Activated naive CD4-positive, alpha-beta T cell (primary cell): ENCODE measurements at places on chromosomes 3 and 15.

- no peak for DNase-seq
Measured at GRCh38 chr3:188448813-188449212, 294.9 kb downstream of the LPP start.

GRCh38 chr3:25820366-25820765 is 30.5 kb downstream of the OXSM start:
- DNase-seq, result no peak

DNA sequence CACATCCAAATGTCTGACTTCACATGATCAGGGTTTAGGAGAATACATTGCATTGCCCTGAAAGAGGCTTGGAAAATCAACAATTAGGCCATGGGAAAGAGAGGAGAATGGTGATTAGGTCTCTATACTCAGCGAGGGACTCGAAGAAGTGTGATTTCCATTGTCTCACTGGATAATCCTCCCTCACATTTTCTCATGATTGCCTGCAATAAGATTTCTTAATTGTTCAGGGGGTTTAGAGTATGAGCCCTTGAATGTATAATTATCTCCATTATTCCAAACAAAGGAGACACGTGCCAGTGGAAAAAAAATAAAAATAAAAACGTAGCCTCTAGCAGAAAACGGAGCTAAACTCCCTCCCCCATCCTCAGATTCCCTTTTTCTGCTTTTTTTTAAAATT is 173.2 kb downstream of the TPRG1 start:
- DNase-seq, result no peak

DNA sequence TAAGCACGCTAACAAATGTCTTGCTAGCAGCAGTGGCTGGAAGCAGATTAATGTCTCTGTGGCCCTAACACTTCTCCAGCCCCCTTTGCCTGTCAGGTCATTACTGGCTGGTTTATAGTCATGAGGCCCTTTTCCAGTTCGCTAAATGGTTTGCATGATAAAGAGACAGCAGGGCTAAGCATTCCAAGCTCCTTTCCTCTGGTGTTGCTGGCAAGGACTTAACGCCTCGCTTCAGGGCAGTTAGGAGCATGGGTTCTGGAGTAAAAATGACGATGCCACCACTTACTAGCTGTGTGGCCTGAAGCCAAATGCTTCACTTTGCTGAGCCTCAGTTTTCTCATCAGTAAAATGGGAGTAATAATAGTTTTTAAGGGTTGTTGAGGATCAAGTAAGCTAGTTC is 185.9 kb downstream of the MEGF11 start:
- DNase-seq, result no peak

GRCh38 chr3:39192490-39193092 is at the start of gene XIRP1:
Gene XIRP1 (minus strand): TSS chr3:39192595. CDS start chr3:39189445, 3,150 bp downstream.
- no peak for DNase-seq

DNA sequence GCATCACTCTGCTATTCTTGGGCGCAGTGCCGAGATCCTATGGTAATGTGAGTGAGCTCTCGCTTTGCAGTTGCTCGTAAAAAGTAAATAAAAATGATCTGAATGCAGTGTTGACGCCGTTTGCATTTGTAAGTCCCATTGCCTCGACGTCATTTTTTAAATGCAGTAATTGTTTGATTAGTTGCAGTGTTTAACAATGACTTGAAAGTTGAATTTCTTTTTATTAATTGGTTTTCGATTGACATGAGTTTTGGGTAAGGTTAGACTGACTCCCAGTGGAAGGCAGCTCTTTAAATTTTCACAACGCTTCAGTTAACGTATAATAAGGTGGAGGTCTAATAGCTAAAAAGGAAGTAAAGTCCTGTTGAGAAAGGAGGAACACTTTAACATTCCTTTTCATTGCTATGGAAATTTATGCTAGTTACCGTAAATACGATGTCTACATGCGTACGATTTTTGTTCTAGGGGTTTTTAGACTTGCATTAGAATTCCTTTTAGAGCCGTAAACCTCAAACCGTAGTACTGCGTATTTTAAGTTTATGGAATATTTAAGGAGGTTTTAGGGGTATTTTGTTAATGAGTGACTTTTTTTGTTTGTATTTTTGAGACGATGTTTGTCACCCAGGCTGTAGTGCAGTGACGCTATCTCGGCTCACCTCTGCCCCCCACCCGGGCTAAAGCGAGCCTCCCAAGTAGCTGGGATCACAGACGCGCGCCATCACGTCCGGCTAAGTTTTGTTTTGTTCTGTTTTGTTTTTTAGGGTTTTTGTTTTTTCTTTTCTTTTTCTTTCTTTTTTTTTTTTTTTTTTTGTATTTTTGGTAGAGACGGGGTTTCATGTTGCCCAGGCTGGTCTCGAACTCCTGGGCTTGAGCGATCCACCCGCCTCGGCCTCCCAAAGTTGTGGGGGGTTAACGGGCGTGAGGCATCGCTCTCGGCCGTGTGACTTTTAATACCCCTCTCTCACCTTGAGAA is 1.4 kb downstream of the MORF4L1 start:
- peak; percentile 20 for DNase-seq

GRCh38 chr3:175399156-175399840 is 540.2 kb downstream of the NAALADL2 start:
- DNase-seq, result no peak

GRCh38 chr15:78879517-78880241 is 7.0 kb downstream of the MORF4L1 start:
- DNase-seq, result no peak

DNA sequence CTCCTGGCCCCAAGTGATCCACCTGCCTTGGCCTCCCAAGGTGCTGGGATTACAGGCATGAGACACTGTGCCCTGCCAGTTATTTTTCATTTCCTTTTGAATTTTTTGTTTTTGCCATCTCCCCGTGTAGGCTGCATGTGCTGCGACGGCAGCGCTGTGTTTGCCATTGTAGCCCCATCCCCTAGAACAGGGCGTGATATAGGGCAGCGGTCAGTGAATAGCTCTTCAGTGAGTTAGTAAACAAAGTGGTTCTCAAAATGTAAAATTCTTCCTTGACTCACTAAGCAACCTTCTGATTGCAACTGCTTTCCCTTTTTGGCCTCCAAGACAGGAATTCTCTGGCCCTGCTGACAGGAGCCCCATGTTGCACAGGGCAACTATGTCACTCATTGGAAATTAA is 138.1 kb upstream of the CTDSPL start:
- DNase-seq, result no peak

- DNase-seq, result no peak
Measured at GRCh38 chr3:153547970-153548369, 385.9 kb downstream of the RAP2B start.

GRCh38 chr3:127351775-127352350 is 64.0 kb upstream of the PRR20G start:
- DNase-seq, result no peak
